ENCODE measurements at places on chromosomes 4 and X.
A peak's percentile ranks its signal among the peaks of the same experiment; 100 is the strongest.

- no peak for DNase-seq
These were observed 4.4 kb downstream of the ANAPC10 start for GRCh38 chr4:145093638-145094037.

DNA sequence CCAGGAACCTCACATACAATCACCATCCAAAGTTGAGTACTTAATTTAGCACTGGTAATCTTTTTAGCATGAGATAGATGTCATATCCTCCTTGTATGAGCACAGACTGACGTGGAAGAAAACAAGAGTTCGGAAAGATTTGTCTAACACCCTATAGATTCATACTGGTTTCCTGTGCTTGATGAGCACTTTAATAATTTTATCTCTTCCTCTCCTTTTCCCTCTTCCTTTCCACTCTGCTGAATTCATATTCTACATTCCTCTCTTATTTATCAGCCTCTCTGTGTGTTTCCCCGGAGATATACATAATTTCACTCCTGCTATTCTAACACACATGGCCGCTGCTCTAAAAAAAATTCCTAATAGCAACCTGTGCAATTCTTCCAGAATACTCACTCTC, 273.9 kb downstream of the AFF2 start:
- DNase-seq: peak; percentile 34

DNA sequence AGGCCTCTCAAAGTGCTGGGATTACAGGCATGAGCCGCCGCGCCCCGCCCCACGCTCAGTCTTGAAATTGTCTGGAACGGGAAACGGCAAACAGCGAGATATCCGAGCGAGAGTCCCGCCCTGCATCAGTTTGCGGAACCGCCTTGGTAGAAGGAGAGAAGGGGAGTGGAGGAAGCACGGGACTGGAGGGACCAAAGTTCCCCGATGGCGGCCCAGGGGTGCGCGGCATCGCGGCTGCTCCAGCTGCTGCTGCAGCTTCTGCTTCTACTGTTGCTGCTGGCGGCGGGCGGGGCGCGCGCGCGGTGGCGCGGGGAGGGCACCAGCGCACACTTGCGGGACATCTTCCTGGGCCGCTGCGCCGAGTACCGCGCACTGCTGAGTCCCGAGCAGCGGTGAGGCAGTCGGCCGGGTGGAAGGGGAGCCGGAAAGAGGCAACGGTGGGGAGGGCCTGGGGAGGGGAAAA, at the start of gene BST1:
BST1 (plus strand) TSS at position 125 of the 463 bp plus-strand sequence; CDS start at position 205, 80 bp downstream.
- DNase-seq: no peak

DNA sequence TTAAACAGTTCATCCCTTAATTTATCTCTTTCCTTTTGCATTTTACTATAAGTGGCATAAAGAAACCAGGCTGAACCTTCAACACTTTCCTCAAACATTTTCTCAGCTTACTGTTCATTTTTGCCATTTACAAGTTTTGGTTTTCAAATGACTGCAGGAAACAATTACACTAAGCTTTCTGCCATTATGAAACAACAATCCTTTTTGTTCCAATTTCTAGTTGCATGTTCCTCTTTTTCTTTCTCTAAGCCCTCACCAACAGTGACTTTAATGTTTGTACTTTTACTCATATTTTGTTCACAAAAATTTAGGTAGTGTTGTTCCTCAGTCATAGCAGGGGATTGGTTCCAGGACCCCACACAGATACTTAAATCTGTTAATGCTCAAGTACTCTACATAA, 1526.1 kb downstream of the STIM2 start:
- no peak for DNase-seq

- DNase-seq: no peak
These were observed 5.2 kb upstream of the PDE6B start for GRCh38 chr4:620201-620600.

DNA sequence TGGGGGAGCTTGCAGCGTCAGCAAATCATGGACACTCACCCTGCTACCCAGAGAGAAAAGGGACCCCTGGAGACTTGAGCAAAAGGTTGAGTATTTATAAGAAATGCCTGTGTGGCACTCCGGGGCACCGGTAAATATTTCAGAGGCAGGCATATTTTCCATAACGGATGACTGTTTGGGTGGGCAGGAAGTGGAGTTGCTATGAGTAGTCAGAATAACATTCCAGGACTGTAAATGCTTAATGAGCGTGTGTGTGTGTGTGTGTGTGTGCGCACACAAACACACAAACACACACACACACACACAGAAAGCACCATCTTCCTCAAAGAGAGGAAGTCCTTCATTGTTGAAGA, 74.6 kb downstream of the MXRA5 start:
- DNase-seq: peak; percentile 82

- DNase-seq: no peak
These were observed 21.5 kb downstream of the WDFY3 start for GRCh38 chr4:84944947-84945346.

- peak; percentile 47 for DNase-seq
These were observed 8.7 kb downstream of the SMIM10 start for GRCh38 chrX:134999469-134999868.
